Motor neuron (in vitro differentiated cells): ENCODE measurements at places on chromosomes 6 and 20. TPM values are rescaled to one million over a fixed set of nuclear protein-coding genes. Genes with fewer than 3 reads are reported as not detected.
A peak's percentile ranks its signal among the peaks of the same experiment; 100 is the strongest.

- peak; percentile 74 for ATAC-seq
These were observed 592 bp upstream of the CDYL start for GRCh38 chr6:4775494-4776130.

- ATAC-seq = no peak
These were observed 27.5 kb upstream of the RPS6KA2 start for GRCh38 chr6:166654573-166654972.

DNA sequence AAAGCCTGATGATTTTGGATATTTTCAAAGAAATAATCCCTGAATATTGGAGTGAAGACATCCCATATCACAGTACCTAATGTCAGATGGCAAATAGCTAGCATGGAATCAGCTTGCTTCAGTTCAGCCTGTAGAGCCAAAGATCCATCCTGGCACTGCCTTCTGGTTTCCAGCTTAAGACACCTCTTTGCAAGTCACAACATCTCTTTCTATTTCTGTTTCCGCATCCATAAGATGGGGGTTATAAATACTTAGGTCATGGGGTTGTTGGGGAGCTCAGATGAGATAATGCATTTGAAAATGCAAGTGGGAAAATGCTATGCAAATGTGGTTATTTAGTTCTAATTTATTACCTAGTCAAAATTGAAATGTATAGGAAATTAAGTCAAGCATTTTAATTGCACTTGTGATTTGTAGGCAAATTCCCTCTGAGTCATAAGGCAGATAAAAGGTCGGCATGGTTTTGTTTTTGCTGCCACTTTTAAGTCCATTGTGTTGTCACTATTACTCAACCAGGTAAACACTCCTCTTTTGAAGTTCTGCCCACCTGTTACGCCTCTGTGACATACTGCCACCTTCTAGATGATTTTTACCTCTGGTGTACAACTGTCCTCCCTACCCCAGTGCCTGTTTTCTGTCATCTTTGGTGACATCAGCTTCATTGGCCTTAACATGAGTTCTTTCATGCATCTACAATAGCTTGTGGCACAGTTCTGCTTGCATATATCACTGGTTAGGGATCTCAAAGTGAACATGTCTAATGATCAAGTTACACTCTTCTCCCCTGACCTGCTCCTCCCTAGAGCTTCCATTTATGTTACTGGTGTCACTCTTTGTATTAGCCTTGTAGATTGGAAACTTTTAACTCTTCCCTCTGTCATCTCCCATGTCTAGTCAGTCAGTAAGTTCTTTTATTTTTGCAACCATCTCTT is 96.6 kb downstream of the CDKAL1 start:
- ATAC-seq = no peak

The UBE2C gene
- total RNA-seq = 69.3 and 69.5 TPM in 2 replicates

The LY6G5C gene
- 2.7 and 5.2 TPM in 2 replicates for total RNA-seq

The RBL1 gene
- total RNA-seq = 3.7 and 4.7 TPM in 2 replicates

The TFAP2D gene
- total RNA-seq = 0.19 TPM in 1 of 2 replicates, not detected in the other

GRCh38 chr20:51026269-51026668 is 3.4 kb upstream of the KCNG1 start:
- no peak for ATAC-seq

DNA sequence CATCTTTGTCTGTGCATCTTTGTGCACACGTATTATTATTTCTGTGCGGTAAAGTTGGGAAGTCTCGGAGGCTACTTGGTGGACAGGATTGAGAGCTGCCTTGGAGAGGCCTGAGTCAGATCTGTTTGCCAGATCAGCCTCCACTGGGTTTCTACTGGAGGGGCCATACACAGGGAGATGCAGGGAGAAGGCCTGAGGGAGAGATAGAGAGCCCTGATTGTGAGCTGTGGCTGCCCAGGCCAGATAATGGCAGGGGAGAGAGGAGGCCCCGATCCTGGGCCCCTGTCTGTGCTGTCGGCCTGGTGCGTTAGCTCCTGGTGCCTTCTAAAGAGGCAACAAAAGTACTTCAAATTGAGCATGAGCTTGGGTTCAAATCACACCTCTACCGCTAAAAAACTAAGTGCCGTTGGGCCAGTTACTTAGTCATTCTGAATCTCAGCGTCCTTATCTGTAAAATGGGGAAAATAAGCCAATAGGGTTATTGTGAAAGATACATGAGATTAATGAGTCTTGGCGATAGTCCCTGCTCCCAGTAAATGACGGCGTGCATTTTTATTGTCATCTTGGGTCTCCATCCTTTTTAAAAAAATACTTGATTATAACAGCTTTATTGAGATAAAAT is 27.6 kb upstream of the ADA start:
- no peak for ATAC-seq

DNA sequence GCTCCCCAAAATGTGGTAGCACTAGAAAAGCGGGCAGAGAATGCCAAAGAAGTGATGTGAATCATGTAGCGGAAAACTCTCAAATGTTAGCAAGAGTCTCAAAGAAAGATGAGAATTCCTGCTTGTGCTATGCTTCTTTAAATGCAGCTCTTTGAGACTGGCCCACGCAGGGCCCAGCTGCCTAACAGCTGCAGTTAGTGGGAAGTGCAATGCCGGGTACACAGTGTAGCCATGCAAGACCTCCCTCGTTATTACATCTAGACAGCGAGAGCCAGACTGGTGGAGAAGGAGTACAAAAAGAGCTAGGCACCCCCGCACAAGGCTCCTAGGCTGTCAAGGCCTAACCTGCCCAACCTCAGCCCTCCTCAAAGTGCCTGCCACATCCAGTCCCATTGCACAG is 201.7 kb upstream of the PRDM1 start:
- ATAC-seq = no peak

- ATAC-seq = no peak
These were observed 2.7 kb downstream of the TEAD3 start for GRCh38 chr6:35494161-35494563.

The CEP85L gene
- 13.2 and 14.6 TPM in 2 replicates for total RNA-seq

DNA sequence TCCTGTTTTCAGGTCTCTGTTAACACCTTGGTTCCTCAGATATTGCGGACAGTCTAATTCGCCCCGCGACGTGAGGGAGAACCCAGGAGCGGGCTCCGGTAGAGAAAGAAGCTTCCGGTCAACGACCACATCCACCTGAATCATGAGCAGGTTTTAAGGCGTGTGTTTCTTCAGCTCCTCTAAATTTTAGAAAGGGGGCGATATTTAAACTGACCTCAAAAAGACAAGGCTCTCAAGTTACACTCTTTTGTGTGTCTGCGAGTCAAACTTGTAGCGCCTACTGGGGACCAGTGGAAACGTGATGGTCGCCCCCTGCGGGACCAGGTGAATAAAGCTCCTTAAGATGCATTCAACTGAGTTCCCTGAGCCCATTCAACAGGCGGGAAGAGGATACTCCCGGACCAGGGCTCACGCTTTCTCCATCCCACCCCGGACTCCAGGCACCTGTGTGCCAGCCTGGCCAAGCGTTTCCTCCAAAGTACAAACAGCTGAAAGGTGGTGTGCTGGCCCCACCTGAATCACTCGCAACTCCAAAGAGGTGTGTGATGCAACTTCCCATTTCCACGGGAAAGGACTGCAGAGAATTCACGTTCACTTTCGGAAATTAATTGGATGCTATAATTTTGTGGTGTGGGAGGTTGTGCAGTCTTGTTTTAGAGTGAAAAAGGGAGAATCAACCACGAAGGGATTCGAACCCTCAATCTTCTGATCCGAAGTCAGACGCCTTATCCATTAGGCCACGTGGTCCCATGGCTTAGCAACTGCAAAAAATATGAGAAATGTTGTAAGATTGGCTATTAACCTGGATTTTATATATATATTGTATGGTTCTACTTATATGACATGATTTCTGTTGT is 17.0 kb downstream of the GPX5 start:
- peak; percentile 89 for ATAC-seq

- ATAC-seq = no peak
These were observed 37.9 kb upstream of the MAS1 start for GRCh38 chr6:159852877-159853276.

The SIRPD gene
- not detected in 2 replicates for total RNA-seq

- no peak for ATAC-seq
These were observed 527.8 kb upstream of the FLRT3 start for GRCh38 chr20:14865169-14865568.

GRCh38 chr6:134431421-134431859 is 113.5 kb upstream of the SGK1 start:
- ATAC-seq = no peak

- ATAC-seq = no peak
These were observed 75.8 kb upstream of the E2F3 start for GRCh38 chr6:20325641-20326421.

DNA sequence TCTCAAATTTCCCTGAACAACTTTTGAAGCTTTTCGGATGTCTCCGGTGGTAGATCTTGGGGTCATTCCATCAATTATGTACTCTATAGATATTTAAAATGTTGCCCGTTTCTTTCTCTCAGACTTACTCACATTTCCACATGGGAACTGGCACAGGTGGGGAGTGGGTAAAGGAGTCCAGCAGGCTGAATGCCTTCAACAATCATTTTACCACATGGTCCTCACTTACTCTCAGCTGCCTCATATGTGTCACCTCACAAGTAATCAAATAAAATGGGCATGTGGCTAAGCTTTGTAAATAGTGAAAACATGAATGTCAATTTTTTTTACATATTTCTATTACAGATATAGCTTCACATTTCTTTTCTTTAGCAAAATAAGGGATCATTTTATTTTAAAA is 677 bp downstream of the HLA-DQA1 start:
- no peak for ATAC-seq

The FHL5 gene
- total RNA-seq = not detected in 2 replicates

The ENPP1 gene
- total RNA-seq = 6.0 and 6.1 TPM in 2 replicates

DNA sequence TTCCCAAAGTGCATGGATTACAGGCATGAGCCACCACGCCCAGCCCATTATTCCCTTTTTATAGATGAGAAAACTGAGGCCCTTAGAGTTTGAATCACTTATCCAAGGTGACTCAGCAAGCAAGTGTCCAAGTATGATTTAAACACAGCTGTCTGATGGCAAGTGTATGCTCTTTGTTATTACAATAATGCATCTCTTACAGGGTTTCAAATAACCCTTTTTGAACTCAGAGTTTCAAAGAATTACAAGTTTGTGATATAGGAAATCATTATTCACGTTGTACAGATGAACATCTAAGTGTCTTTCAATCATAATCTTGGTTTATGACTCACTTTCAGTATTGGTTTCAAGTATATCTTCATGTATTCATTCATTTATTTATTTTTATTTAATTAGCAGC is 63.0 kb downstream of the CD83 start:
- ATAC-seq = no peak

DNA sequence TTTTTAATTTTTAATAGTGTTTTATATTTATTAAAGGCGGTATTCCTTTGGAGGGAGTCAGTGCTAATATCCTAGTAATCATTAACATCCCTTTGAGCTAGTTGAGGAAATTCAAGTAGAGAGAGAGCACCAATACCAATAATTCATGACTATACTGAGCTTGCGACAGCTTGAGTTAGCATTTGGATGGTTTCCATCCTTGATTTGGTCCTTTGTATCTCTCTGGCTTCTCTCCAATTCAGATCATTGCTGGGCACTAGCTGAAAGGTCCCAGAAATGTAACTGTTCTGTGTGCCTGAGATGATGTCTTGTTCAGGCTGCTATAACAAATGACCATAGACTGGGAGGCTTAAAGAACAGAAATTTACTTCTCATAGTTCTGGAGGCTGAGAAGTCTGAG is 77.0 kb downstream of the RNF144B start:
- no peak for ATAC-seq

- ATAC-seq = no peak
These were observed 168.4 kb downstream of the OR2B2 start for GRCh38 chr6:27743787-27744186.

DNA sequence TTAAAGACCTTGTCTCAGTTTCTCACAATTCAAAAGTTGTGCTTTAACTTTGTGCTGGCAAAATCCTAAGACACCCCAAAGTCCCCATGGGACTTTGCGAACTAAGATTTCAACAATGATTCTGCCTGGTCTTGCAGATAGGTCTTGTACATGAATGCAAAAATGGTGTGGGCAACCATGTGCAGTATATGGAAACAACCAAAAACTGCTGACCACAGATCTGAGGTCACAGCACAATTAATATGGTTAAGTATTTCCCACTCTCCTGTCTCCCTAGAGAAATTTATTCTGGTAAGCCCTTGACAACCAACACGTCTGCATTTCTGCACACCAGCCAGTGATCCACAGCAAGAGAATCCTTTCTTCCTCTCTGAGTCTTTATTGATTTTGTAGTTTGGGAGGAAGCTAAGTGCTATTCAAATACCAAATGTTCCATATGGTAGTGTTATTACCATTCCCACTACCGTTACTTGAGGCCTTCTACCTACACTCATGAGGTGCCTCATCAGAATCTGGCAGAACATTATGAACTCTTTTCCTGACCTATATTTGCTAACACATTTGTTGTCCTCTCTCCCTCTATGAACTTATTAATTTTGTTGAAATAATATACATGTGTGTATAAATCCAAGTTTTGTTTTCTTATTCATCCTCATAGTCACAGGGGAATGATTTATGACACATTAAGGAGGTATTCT is 178.7 kb downstream of the ATXN1 start:
- ATAC-seq = no peak

GRCh38 chr6:148852688-148853087 is 105.9 kb downstream of the UST start:
- no peak for ATAC-seq

DNA sequence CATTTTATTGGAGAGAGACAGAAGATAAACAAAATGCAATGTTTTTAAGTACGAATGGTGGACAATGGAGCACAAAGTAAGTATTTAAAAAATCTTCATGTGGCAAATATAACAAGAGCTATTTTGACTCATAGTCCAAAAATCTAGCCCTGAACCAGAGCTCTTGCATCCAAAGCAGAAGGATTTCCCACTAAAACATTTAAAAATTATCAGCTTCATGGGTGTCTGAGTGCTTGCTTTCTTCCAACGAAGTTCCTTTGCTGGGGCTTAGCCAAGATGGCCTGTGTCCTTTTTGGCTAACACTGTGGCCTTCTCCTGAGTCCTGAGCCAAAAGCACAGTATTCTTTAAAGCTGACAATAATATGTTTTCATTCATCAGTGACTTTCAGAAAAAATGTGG is 161.7 kb downstream of the RIMS1 start:
- ATAC-seq = no peak

The PPIL1 gene
- total RNA-seq = 47.2 and 48.5 TPM in 2 replicates

- ATAC-seq = no peak
These were observed 30.8 kb downstream of the CD164 start for GRCh38 chr6:109351231-109352130.

GRCh38 chr20:17850684-17851026 is 117.9 kb downstream of the SNX5 start:
- no peak for ATAC-seq

DNA sequence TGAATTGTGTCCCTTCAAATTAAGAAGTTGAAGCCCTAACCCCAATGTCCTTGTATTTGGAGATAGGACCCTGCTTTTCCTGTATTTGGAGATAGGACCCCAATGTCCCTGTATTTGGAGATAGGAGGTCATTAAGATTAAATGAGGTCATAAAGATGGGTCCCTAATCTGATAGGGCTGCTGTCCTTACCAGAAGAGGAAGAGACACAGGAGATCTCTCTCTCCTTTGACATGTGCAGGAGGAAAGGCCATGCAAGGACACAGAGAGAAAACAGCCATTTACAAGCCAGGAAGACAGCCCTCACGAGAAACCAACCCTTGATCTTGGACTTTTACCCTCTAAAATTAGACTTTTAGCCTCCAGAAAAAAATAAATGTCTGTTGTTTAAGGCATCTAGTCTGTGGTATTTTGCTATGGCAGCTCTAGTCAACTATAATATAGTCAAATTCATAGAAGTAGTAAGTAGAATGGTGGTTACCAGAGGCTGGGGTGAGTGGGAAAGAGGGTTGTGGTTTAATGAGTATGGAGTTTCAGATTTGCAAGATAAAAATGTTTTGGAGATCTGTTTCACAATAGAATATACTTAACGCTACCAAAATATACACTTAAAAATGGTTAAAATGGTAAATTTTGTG is 59.3 kb downstream of the UBE3D start:
- ATAC-seq = no peak

The PKHD1 gene
- total RNA-seq = under 0.01 and 0.05 TPM in 2 replicates

- ATAC-seq = peak; percentile 53
These were observed 90.7 kb downstream of the SNAP25 start for GRCh38 chr20:10309326-10309725.
